Stimulated activated CD8-positive, alpha-beta memory T cell treated with anti-CD3 and anti-CD28 coated beads, Interleukin-2, amount 100 ng/mL, for 48 hours (primary cell): ENCODE measurements at places on chromosomes 2 and 18.

DNA sequence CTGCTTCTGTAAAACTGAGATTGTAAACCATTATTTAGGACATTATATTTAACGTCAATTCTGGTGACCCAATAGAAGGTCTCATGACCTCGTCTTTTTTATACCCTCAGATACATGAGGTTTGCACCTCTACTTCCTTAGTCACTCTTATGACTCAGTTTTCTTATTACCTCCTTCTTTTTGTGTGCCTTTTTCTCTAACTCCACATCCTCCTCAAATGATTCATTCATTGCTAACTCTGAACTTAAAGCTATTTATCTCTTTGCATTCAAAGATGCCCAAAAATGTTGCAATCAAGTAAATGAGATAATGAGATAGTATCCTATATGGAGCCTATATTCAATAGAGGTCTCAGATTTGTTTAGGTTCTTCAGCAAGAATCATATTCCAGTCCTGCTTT is 121.0 kb upstream of the KYNU start:
- DNase-seq = no peak

GRCh38 chr2:172373766-172374165 is 53.6 kb upstream of the ITGA6 start:
- no peak for DNase-seq

- DNase-seq = no peak
These were observed 42.6 kb downstream of the CYRIA start for GRCh38 chr2:16623031-16623430.

DNA sequence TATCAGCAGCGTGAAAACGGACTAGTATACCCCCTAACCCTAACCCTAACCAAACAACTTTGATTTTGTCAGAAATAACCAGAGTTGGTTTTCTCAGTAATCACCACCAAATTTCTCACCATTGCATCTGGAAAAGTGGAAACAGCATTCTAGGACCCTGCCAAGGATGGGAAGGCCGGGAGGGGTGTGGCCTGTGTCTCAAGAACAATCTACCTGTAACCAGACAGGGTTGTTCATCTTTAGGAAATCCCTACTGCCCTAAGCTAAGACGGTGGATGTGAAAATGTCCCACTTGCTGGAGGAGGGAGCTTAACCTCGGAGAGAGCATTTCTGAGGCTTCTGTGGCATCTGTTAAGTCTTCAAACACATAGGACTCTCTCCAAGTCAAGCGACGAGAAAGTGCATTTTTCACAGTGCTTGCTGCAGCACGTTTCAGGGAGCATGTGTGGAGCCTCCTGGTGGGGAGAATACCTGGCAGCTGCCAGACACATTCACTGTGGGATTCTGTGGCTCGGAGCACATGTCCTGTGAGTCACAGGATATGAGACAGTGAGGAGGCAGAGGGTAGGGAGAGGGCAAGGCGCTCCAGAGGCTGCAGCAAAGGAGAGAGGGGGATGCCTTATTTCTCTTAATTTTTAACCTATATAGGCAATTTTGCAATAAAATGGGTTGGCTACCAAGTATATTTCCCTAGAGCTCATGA is 207.5 kb downstream of the SPP2 start:
- no peak for DNase-seq

GRCh38 chr2:230748087-230748486 is 35.4 kb downstream of the CAB39 start:
- no peak for DNase-seq

GRCh38 chr2:96146153-96146880 is 1.1 kb upstream of the DUSP2 start:
- DNase-seq = peak; percentile 85

GRCh38 chr2:64844087-64844486 is 145.1 kb upstream of the SLC1A4 start:
- DNase-seq = no peak

- DNase-seq = no peak
These were observed 68.5 kb upstream of the ST3GAL5 start for GRCh38 chr2:85957256-85957655.

GRCh38 chr18:48889115-48889941 is 61.4 kb downstream of the SMAD7 start:
- no peak for DNase-seq

DNA sequence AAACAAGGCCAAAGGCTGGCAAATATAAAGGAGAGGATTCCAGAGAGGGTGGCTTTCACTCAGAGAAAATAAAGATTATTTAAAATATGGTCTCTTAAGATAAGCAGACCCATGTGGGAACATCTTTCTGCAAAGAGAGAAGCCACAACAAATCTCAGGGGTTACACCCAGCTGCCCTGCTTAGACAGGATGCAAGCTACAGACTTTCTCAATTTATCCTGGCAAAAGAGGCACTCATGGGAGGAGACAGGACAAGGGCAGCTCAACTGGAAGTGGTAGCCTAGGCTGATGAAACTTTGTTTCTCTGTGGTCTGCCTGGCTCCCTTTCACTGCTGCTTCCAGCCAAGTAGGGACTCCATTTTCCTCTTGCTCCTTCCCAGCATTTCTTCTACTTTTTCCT is 25.9 kb upstream of the SULT1C4 start:
- DNase-seq = no peak

GRCh38 chr2:73249636-73250035 is 15.5 kb downstream of the CCT7 start:
- DNase-seq = no peak
